ENCODE measurements at places on chromosomes 3 and 15.

DNA sequence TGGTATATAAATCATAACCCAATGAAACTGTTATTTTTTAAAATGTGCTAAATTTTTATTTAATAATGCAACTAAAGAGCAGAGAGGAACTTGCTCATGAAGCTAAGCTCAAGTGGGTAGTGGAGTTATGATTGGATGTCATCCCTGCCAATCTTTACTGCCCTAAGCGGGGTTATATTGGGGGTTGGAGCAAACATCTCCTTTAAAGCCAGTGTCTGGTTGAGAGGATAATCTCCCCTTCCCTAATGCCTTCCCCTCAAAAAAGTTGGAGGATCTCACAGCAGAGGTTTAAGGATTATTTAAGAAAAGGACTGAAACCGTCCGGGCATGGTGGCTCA is 32.1 kb upstream of the CLASP2 start:
- DNase-seq: no peak

- no peak for DNase-seq
Observed at GRCh38 chr3:180430896-180431295, 171.1 kb upstream of the TTC14 start.

DNA sequence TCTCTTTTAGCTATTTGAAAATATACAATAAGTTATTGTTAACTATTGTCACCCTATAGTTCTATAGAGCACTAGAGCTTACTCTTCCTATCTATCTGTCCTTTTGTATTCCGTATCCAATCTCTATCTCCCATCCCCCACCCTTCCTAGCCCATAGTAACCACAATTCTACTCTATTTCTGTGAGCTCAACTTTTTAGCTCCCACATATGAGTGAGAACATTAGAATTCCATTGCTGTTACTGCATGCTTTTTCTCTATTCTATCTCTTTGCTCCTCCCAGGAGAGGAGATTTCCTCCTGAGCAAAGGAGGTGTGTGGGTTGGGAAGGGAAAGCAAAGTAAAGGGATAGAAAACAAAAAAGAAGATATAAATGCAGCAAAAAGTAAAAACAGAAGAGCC is 105.6 kb upstream of the SLC4A7 start:
- no peak for DNase-seq

GRCh38 chr3:155846119-155846518 is 8.1 kb downstream of the SLC33A1 start:
- DNase-seq: no peak

DNA sequence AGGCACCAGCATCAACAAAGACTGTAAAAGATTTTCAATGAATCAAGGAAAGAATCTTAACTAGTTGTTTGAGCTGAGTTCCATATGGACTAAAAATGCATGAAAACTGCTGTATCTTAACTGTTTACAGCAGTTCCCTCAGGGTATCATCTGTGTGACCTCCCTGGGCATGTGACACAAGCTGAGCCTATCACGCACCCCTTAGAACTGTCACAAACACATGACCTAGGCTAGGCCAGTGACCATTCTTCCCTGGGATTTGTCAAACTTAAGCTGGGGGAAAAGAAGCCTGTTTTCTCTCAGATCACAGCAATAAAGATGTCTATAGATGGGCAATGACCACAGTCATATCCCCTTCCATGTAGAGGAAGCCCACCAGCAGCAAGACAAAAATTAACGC is 35.7 kb downstream of the IGF2BP2 start:
- DNase-seq: no peak

DNA sequence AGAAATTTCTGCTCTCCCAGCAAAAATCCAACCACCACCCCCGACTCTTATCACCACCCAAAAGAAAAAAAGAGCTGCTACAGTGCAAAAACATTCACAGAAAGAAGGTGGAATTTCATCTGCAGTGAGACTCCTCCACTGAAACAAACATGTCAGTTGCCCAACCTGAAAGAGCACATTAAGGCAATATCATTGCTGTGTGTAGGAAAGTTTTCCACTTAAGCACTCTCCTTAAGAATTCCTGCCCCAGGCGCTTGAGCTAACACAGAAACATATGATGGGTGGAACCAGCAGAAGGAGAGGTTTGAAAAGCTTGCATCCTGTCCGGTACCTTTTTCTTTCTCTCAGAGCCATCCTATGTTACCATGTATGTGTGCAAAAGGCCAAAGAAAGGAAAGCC is 200.8 kb upstream of the GADL1 start:
- DNase-seq: no peak

- DNase-seq: no peak
Observed at GRCh38 chr3:124699686-124700396, 30.4 kb upstream of the UMPS start.

DNA sequence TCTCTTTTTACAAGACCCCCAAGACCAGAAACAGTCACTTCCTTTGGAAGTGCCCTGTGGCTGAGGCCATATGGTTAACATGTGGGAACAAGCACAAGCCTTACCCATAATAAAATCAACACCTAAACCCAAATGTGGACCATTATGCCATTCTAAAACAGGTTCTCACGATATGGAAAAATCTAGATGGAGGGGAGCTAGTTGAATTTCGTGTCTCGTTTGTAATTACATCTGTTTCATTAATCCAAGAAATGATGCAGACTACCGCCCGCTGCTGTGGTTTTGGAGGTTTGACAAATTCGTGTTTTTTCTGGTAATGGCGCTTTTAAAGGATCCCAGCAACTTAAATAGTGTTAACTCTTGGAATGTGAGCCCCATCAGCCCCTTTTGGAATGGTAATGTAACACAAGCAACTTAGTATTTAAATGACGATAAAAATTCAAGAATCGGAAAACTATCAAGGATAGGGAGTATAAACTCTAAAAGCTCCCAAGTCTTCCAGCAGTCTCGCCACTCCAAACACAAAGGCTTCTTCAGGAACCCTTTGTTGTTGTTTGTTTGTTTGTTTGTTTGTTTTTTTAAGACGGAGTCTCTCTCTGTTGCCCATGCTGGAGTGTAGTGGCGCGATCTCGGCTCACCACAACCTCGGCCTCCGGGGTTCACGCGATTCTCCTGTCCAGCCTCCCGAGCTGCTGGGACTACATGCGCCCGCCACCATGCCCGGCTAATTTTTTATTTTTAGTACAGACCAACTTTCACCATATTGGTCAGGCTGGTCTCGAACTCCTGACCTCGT is 1.1 kb downstream of the CNBP start:
- peak; percentile 10 for DNase-seq

- no peak for DNase-seq
Observed at GRCh38 chr3:167918008-167918596, 177.6 kb downstream of the GOLIM4 start.

DNA sequence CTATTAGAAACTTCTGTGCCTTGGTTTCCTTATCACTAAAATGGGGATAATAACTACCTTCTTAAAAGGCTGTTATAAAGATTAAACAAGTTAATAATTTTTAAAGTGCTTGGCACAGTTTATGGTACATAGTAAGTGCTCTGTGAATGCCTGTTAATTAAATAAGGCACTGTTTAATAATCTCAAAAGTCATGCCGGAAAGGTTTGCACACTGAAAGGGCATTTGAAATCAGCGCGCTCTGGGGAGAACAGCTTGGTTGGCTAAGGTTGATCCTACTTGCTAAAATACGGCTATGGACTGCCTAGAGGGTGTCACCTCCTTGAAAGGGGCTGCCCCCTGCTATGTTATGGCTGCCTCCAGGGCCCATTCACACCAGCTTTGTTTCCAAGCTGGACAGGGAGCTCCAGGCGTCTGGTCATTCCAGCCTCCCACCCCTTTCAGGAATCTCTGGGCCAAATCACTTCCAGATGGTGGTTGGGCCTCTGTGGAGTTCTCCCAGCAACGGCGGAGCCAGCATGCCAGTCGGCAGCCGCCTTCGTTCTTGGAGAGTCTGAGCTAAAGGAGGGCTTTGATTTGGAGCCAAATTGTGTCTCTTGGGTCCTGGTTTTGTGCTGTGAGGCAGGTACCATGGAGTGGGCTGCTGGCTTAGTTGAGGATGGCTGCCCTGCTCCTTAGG is 5.9 kb downstream of the FLNB start:
- no peak for DNase-seq

DNA sequence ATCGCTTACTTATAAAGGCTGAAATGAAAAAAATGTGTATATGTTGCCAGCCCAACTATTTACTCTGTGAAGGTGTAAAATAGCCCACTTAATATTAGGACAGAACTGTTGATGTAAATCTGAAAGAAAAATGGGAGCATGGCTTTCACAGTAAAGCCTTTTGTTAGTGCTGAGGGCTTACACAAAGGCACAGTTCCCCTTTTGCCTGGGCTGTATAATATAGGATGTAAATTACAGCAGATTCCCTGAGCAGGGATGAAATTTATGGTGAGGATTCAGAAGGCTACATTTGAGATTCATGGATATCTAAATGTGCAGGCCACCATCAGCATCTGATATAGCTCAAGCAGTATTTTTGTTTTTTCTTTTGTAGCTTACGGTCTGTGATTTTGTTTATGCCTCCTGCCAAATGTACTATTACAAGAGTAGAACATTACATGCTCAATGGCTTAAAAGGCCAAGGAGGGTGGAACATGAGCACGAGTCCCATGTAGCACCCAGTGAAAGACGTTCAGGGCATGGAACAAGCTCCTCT is 109.1 kb upstream of the ATP10A start:
- DNase-seq: no peak

- no peak for DNase-seq
Observed at GRCh38 chr3:152087153-152087552, 181.6 kb upstream of the MBNL1 start.

DNA sequence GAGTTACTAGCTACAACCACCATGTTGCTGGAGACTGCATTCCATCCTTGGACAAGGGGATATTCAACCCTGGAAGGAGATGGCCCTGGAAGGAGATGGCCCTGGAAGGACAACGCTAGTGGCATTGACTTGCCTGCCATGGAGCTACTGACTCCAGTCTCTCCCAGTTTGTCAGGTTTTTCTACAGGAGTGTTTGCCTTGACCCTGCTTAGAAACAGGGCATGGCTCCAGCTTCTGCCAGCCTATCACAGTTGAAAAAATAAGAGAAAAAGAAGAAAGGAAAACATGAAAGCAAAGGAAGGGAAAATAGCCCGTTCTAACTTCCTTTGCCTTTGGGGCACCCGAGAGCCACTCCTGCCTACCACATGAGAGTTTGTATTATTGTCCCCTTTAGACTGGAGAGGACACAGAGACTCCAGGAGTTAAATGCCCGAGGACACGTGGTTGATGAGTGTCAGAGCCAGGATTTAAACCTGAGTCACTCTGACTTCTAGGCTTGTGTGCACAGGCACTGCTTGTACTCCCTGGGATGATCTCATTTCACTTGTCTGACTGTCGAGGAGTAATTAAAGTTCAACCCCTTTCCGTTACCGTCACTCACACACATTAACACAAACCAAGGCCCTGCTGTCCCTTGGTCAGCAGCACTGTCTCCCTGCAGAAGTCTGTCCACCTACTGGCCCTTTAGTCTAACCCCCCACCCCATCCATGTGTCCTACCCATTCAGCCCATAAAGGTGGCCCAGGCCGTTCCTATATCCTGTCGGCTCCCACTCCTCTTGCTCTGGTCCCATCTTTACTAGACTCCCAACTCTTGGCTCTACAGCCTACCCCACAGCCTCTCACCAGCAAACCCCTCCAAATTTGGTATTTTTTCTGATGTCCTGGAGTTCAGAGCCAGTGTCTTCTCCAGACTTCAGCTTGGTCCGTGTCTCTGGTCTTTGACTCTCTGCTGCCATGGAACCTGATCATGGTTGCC is 46.1 kb downstream of the C2CD4A start:
- DNase-seq: no peak

- no peak for DNase-seq
Observed at GRCh38 chr3:64552160-64552559, 135.6 kb downstream of the ADAMTS9 start.

GRCh38 chr3:69833591-69833990 is 94.3 kb downstream of the MITF start:
- DNase-seq: no peak

GRCh38 chr15:62626903-62627302 is 415.6 kb upstream of the TPM1 start:
- DNase-seq: no peak

DNA sequence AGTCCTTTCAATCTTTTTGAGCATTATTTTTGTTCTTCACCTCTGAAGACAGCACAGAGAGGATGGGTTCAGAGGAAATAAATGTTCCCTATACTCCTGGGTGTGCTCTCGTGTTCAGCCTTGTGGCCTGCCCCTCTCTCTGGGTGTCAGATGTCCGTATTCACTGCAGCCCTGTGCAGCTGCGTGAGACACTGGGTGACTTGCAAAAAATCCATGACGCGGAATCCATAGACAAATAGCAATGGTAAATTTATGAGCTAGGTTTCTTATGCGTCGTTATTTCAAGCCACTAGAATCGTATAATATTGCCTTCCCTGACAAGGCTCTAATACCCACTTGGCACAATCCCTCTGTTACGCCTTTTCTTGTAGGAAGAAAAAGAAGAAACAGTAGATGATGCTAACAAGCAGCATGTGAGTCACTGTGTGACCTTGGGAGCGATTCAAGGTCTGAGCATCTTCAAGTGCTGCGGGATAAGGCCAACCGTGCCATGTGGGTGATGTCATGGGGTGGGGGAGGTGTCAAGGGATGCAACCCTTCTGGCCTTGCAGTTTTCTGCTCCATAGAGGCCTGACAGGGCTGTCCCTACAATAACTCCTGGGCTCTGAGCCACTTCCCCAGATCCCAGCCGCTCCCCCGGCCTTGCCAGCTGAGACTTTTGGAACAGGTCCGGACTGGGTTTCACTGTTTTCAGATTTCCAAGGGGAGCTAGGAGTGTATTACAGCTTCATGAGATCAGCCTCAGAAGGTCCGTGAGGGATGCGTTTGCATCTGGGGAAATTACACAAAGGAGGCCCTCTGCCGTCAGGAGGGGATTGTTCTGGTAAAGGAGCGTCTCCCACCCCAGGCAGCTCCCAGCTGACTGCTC is 47.6 kb upstream of the POMGNT2 start:
- no peak for DNase-seq

DNA sequence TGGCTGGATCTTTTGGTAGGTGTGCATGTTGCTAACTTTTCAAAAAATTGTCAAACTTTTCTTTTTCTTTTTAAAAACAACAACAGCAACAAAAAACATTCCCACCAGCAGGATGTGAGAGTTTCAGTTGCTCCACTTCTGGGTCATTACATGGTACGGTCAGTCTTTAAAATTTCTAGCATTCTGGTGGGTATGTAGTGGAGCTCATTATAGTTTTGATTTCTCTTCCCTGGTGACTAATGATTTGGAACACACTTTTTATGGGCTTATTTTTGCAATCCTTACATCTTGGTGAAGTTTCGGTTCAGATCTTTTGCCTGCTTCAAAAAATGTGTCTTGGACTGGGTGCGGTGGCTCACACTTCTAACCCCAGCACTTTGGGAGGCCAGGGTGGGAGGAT is 19.3 kb downstream of the ATP1B3 start:
- DNase-seq: no peak

Measured in CD4-positive, alpha-beta T cell treated with Interferon alpha-2 for 1 hour (primary cell).